ENCODE measurements at places on chromosomes 3 and 15.
A peak's percentile ranks its signal among the peaks of the same experiment; 100 is the strongest.

DNA sequence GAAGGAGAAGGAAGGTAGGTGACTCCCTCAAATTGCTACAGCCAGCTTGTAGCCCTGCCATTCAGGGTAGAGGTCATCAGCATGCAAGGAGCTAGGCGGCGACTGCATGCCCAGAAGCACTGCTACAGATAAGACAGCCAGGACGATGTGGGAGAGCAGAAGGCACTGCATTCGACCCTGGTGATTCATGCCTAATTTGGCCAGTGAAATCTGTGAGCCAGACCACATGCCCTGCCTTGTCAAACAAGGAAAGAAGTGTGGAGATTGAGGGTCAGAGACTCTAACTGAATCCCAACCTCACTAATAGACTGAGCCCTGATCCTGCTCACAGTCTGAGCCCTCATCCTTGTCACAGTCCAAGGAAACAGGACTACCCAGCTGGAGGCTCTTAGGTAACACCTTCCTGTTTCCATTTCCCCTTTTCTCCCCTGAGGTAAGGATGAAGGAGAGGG is 86.6 kb downstream of the LINGO1 start:
- no peak for DNase-seq

DNA sequence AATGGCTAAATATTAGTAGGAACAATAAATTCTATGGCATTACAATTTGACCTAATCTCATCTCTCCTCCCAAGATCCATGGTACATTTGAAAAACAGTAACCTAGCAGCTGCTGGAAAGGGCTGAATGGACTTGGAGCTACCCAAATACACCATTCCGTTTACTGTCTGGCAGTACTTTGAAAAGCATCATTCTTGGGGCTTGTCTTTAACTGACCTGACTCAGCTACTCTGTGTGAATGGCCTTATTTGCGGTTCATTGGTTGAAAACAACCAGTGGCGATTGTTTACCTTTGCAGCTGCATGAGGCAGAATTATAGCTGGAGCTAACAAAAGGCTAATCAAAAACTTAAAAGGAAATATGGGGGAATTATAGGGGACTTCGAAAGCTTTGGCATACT is 311.2 kb upstream of the MCTP2 start:
- no peak for DNase-seq

DNA sequence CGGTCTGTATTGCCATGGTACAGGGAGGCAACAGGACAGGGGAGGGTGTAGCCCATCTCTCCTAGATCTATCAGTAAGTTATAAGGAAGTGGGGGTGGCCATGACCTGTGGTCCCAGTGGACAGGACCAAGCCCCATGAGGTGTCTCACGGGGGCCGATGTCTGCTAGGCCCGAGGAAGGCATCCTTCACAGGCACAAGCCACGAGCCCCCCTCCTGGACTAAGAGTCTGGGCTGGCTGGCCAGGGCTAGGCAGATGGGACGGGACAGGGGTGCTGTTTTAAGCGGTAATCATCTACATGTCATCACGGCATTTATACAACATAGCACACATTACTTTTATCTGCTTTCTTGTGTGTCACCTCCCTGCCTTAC is 2.6 kb upstream of the TBC1D2B start:
- no peak for DNase-seq

GRCh38 chr3:113828600-113828999 is 10.0 kb upstream of the GRAMD1C start:
- no peak for DNase-seq

DNA sequence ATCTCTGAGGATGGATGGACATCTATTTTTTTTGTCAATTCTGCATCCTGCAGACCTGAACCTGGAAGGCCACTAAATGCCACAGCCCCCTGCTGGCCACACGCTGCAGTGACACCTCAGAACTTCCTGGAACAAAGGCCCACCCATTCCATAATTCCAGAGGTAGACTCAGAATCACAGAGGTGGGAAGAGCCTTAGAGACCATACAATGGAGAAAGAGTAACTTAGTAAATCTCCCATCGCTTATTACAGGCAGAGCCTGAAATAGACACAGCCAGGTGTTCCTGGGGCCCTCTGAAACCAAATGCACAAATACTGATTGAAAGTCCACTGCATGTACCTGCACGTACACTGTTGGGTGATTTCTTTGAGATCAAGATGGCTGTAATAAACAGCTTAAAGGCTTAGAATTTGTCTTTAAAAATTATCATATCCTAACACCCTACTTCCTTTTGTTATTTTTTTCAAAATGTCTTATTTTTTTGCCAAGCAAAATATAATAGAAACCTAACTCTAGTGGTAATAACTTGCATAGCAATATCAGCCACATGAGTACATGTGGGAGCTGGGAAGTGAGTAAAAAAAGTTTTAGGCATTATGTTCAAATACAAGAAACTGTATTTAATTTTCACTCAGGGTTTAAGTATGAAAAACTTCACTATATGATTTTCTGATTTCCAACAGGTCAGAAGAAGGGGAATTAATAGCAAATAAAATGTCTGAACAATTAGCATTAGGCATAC is 62.7 kb downstream of the EOMES start:
- DNase-seq, result peak; percentile 25

DNA sequence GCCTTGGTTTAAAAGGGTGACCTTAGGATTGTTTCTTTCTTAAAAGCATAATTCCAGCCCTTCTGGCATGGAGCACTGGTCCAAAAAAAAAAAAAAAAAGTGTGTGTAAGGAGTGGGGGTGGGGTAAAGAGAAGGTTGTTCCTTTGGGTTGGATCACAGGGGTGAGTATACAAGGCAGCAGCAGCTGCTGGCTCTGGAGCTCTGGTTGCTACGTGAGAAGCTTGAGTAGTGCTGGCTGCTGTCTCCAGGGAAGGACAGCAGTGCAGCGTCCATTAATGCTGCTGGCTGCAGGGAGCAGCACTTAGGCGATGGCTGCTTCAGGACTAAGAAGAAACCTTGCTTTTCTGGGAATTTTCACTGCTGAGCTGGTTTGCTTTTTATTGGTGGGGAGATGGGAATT is 2.3 kb downstream of the SETD5 start:
- no peak for DNase-seq

DNA sequence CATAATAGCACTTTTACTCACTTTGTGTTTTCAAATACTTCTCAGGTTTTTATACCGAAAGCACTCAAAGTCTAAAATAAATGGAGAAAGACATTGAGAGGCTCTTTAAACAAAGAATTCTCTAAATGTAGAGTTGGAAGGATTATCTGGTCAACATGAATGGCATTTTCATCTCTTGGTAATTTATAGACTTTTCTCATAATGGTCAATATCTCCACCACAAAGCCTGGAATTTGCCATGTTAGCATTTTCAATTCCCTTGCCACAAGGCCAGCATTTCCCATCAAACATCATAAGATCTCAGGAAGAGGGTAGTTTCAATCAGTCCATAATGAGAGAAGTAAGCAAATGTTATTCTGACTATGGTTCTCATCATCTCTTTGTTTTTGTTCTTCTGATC is 293.0 kb downstream of the CADM2 start:
- DNase-seq, result no peak

GRCh38 chr15:23548071-23548470 is 17.4 kb upstream of the MKRN3 start:
- DNase-seq, result no peak

GRCh38 chr3:111846717-111847116 is 12.3 kb upstream of the PHLDB2 start:
- no peak for DNase-seq

DNA sequence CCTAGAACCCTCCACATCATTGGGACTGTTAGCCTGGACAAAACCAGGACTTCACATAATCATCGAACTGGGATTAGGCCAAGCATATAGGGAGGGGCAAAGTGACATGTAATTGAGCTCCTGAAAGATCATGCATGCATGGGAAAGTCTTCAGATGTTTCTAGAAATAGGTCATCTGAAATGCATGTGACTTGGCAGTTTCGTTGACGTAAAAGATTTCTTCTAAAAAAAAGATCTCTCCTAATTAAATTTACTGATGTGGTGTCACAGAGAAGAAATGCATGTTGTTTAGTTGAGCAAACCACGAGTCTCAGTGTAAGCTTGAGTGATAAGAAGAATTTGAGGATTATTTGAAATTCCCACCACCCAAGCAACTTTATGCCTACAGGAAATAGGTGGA is 70.0 kb upstream of the LIMD1 start:
- DNase-seq, result no peak

GRCh38 chr3:147895509-147895908 is 486.3 kb downstream of the ZIC1 start:
- no peak for DNase-seq

GRCh38 chr3:3495611-3496010 is 303.6 kb upstream of the LRRN1 start:
- no peak for DNase-seq

GRCh38 chr15:85625856-85626255 is 168.9 kb downstream of the KLHL25 start:
- DNase-seq, result no peak

GRCh38 chr15:79025802-79026201 is 64.8 kb downstream of the RASGRF1 start:
- DNase-seq, result no peak

DNA sequence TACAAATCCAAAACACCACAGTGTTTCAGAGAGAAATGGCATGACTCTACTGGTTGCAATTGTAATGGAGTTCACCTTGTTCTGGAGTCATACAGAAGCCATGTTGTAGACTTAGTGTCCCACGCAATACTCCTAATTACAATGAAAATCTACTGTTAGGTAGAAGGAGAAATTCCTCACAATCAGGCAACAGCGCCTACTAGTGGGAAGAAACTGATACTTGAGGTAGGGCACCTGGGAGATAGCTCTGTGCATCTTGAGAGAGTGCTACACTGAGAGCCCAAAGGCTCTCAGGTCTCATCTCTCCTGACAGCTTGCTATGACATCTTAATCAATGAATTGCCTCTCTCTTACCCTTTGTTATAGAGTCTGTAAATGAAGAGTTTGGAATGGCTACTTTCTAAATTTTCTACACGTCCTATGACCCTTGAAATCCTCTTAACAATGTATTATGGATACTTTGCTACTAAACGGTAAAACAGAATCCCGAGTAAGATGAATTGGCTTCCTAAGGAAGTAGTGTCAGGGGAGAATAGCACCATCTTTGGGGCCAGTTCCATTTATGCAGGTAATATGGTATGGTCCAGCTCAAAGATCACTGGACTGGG is 422.7 kb upstream of the TPRG1 start:
- no peak for DNase-seq

- no peak for DNase-seq
Measured at GRCh38 chr15:75163150-75163564, 38.5 kb upstream of the C15orf39 start.

DNA sequence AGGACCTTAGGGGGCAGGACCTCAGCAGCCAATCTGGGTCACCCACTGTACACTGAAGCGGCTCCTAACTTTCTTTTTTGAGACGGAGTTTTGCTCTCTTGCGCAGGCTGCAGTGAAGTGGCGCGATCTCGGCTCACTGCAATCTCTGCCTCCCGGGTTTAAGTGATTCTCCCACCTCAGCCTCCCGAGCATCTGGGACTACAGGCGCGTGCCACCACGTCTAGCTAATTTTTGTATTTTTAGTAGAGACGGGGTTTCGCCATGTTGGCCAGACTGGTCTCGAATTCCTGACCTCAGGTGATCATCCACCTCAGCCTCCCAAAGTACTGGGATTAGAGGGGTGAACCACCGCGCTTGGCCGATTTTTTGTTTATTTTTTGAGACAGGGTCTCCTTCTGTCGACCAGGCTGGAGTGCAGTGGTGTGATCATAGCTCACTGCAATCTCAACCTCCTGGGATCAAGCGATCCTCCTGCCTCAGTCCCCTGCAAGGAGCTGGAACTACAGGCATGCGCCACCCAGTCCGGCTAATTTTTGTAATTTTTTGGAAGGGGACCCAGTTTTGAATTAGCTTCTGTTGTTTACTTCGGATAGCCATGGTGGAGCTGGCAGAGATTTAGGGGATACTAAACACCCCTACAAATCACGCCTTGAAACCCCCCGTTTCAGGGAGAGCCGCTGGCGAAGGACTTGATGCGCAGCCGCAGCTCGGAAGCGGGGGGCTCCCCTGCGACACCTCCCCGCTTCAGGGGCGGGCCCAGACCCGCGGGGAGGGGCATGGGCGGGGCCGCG is 1.5 kb upstream of the CLK3 start:
- peak; percentile 92 for DNase-seq

DNA sequence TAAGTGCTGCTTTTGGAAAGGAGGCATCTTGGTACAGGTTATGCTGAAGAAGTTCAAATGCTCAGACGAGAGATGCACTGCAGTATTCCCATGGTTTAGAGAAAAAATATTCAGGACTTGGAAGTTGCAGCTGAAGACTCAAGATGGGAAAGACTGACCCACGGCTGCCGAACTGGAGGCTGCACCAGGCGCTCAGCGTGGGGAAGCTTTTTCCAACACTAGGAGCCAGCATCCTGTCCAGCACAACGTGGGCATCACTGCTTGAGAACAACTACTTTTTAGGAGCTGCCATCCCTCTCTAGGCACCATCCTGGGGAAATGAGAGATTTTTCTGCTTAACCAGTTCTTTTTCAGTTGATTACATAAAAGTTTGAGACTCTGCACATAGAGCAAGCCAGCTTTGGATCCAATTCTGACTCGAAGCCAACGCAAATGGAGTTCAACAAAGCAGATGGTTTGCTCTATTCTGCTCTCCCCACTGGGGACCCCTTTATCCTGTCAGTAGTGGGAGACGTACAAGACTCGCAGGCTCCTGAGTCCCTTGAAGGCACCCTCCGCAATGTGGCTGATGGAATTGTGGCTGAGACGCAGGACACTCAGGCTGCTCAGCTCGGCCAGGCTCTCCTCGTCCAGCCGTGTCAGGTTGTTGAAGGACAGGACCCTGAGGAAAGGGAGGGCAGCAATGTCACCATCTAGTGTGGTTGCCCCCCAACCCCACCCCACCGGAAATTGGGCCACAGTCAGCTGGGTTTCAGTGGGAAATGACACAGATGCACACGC is 93.8 kb downstream of the LRIG1 start:
- DNase-seq, result no peak
